ENCODE measurements at places on chromosomes 2 and 18.
A peak's percentile ranks its signal among the peaks of the same experiment; 100 is the strongest.

DNA sequence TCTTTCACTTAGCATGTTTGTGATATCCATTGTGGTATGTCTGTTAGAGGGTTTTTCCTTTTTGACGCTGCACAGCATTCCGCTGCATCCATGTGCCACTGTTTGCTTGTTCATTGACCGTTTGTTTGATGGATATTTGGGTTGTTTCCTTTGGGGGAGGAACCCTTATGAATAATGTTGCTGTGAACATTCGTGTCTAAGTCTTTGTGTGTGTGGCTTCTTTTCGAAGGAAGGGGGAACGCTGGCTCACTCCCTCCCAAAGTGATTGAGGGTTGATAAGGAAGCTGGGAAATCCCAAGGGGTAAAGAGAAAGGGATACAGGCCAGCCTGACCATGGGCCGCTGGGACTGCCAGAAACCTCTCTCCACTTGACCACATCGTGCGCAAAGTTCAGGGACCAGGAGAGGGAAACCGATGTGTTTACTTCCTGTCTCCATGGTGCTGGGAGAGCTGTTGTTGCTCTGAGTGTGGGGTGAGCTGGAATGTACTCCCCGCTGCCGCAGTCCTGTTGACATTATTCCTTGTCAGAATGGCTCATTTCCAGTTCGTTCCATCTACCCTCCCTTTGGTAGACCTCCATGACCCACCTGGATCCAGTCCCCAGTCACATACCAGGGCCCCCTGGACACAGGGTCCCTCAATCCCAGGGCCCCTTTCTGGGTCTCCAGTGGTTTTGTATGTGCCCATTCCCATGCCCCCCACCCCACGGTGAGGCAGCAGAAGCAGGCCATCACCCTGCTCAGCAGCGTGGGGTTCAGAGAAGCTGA is 39.6 kb downstream of the HS1BP3 start:
- DNase-seq, result no peak

- DNase-seq, result no peak
Observed at GRCh38 chr2:186913870-186914269, 64.9 kb upstream of the ZSWIM2 start.

DNA sequence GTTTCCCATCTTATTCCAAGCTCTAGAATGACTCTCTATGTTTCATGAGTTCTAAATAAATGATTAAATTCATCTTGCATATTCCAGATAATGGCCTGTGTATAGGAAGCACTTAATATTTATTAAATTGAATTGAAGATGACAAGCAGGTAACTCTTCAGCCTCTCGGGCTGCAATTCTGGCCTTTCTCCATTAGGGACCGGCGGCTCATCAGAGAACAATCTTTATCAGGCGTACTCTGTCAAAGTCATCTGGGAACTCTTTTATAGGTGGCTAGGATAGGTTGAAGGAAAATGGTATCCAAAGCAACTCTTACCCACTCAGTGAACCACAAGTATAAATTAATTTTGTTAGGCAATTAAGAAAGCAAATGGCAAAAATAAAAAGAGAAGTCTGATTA is 308.5 kb downstream of the NOL4 start:
- DNase-seq, result no peak

DNA sequence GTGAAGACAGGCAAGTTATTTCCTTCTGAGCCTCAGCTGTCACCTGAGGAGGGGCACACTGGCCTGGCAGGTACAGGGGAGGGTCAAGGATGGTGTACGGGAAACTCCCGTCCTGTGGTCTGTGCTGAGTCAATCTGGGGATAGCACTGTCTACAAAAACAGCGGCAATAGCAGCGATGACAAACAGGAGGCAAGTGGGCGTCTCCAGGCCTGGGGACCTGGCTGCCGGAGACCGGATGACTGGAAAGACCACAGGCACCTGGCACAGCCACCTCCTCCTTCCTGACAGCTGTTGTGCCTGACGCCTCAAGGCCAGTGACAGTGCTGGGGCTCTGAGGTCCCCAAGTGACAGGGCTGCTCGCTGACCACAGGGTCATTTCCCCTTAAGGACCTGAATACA is 202.1 kb upstream of the HS6ST1 start:
- peak; percentile 11 for DNase-seq

GRCh38 chr2:222338374-222338773 is 39.6 kb upstream of the PAX3 start:
- DNase-seq, result no peak

GRCh38 chr2:137173463-137173862 is 408.1 kb downstream of the THSD7B start:
- DNase-seq, result no peak

- DNase-seq, result no peak
Observed at GRCh38 chr18:37720663-37721062, 155.1 kb upstream of the CELF4 start.

GRCh38 chr2:8320311-8321066 is 361.4 kb upstream of the ID2 start:
- DNase-seq, result no peak

DNA sequence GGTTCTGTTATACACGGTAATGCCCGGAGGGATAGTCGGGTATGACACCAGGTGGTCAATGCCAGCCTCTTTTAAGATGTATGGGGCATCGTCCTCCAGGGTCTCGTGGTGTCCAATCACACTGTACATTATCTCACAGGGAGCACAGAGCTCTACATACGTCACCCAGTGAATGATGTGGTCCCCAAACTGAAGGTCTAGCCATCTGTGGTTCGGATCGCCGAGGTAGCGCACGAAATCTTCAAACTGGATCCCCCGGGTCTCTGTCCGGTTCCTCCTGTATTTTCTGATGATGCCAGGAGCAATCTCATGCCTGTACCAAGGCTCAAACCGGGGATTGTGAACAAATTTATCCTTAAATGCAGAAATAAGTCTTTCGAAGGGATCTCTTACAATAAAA is 24.1 kb downstream of the CHST10 start:
- no peak for DNase-seq

GRCh38 chr2:128028668-128029054 is 802 bp upstream of the SAP130 start:
- no peak for DNase-seq

DNA sequence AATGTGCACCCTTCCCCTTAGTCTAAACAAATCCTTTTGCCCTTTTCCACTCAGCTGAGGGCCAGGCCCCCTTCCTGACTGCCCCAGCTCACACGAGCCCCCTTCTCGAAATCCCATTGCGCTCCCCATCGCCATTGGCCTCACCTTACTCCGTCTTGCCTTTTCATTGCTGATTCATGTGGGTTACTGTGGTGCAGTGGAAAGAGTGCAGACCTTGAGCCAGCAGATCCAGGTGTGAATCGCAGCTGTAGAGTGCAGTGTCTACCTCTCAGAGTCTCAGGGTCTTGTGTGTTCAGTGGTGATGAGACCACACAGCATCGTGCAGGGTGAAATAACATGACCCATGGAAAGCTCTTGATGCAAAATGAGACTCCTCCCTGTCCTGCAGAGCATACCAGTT is 132.4 kb upstream of the APCDD1 start:
- DNase-seq, result no peak

GRCh38 chr2:190361572-190361971 is 18.2 kb downstream of the INPP1 start:
- no peak for DNase-seq

DNA sequence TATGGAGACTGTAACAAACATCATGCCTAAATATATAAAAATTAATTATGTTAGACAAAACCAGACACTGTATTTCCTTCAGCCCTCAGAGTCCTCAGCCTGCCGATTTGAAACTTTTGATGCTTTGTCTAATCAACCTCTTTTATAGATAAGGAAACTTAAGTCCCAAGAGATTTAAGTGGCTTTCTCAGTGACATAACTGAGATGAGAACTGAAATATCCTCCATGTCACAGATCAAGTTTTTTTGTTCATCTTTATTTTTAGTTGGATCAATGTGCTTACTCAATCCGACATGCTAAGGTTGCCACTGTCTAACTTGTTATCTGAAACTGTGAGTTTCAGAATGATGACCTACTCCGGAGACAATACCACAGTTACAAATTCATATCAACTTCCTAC is 72.3 kb downstream of the BARD1 start:
- DNase-seq, result no peak

DNA sequence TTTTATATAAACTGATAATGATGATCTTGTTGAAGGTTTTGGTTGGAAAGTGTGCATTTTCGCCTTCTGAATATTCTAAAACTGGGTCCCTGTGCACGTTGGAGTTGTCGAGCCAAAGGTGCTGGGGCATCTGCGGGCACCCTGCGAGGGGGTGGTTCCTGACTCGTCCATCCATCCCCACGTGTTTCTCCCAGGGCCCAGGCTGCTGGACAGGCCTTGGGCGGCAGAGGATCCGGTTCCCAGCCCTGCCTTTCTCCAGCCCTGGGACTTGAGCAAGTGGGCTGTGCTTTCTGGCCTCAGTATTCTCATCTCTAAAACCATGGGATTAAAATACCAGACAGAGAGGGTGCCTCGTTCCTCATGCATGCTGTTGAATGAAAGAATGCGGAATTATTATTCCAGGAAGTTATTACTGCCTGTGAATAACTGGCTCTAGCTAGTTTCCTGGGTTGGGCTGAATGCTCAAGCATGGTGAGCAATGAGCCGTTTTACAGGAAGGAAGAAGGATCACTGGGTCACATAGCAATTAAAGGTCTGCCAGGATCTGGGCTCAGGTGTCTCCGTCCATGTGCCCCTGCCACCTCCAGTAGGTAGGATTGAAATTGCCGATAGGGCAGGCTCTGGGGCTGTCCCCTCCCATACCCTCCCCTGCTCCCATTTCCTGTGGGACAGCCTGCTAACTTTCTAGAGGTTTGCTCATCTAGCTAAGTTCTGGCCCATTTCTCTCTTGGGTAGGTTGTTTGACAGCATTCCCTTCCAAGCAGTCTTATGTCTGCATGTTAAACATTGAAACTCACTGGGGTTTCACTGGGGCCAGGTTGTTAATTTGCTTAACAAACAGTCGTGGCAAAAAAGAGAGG is 77.2 kb upstream of the HS6ST1 start:
- no peak for DNase-seq

- DNase-seq, result no peak
Observed at GRCh38 chr2:102399499-102400141, 23.3 kb upstream of the IL18RAP start.

GRCh38 chr2:127663566-127664064 is 11.7 kb downstream of the LIMS2 start:
- no peak for DNase-seq

- DNase-seq, result peak; percentile 65
Observed at GRCh38 chr18:55415258-55415871, 172.6 kb downstream of the TCF4 start.

DNA sequence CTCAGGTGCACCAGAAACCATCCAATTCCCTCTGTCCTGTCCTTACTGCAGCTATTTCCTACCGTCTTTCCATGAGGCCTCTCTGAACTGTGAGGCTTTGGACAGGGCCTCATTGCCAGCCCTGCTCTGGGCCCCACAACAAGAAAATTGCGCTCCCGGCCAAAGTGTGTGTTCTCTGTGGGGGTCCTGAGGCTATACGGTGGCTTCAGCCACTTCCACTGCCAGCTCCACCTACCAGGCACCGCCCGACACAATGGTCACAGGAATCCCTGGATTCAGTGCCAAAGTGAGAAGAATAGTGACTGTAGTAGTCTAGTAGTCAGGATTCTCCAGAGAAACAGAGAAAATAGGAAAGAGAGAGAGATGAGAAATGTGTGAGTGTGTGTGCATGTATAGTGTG is 140.2 kb downstream of the IRS1 start:
- DNase-seq, result no peak

DNA sequence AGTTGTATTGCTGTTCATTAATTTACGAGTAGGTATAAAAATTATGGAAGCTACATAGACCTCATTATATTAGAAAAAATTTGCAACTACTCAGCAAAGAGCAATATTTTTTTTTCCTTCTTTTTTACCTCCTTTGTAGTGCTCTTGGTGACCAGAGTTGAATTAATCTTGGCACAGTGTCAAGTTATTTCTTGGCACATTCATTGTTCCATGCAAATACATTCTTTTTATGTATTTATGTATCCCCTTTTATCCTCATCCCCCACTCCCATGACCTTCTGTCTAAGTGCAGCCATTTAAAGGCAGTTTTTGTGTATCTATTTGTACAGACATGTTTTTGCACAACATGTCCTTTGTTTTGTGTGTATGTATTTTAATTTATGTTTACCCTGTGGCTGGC is 224.5 kb downstream of the CCDC102B start:
- DNase-seq, result no peak

DNA sequence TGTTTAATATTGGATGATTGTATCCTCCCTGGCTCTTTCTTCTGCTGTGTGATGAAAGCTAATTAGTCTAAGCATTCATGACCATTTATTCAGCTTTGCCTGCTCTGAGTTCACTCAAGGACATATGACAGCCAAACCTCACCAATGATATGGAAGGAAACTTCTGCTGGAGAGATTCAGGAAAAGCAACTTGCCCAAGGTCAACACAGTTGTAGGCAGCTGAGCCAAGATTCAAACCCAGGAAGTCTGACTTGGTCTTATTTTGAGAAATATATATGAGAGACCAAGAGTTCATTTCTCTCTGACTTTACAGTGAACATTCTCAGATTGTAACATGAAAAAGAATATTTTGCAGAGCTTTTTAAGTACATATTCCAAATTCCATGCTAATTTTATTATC is 1588.5 kb upstream of the PIK3C3 start:
- no peak for DNase-seq

- no peak for DNase-seq
Observed at GRCh38 chr2:54122939-54123338, 7.5 kb downstream of the ACYP2 start.

GRCh38 chr18:24200494-24201290 is 61.8 kb downstream of the CABYR start:
- DNase-seq, result no peak

GRCh38 chr2:208033701-208034502 is 8.6 kb upstream of the PLEKHM3 start:
- no peak for DNase-seq

DNA sequence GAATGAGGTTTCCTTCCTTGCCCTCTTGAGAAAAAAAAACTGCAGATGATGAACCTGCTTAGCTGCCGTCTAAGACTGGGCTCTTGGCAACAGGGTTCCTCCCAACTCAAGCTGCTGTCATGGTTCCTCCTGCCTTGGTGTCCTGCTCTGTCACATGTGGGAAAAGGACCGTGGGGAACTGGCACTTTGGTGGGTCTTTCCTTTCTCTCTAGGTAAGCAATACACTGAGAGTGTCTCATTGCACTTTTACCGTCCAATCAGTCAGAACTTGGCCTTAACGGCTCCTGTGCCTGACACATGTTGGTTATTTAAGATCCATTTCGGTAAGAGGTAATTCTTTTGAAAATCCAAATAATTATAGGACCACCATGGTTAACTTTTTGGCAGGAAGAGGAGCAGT is 60.8 kb upstream of the RNF152 start:
- no peak for DNase-seq

All from stimulated activated CD8-positive, alpha-beta memory T cell treated with anti-CD3 and anti-CD28 coated beads, Interleukin-2, amount 100 ng/mL, for 48 hours (primary cell).